ENCODE measurements at places on chromosomes 6 and 20. TPM values are rescaled to one million over a fixed set of nuclear protein-coding genes. Genes with fewer than 3 reads are reported as not detected.

The HUS1B gene
- 4.2 TPM for total RNA-seq

GRCh38 chr6:148200781-148201180 lies 141.9 kb upstream of the SASH1 start:
- no peak for DNase-seq

DNA sequence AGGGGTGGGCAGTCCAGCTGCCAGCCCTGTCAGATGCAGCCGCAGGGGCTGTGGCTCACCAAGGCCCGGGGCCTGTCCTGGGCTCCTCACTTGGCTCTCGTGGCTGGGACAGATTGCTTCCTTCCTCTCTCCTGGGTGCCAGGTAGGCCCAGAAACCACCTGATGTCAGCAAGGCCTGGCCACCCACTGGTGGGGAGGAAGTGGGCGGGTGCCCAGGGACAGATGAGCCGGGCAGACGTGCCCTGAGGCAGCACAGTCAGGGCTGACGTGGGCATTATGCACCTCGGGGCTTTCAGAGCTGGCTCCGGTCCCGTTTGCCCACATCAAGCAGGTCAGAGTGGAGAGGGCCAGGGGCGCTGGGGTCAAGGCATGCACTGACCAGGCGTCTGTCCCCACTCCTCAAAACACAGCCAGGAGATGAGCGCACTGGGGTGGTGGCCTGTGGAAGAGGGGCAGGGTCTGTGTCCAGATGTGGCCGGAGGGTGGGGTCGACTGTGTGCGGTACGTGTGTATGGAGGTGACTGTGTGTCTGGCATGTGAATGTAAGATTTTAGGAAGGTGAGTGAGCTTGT lies 133.2 kb upstream of the PTPN1 start:
- DNase-seq: peak; percentile 96

The PRL gene
- not detected for total RNA-seq

GRCh38 chr6:109595998-109596397 lies 95.0 kb downstream of the AK9 start:
- DNase-seq: peak; percentile 52

- no peak for DNase-seq
These were observed 9.7 kb downstream of the MAPRE1 start for GRCh38 chr20:32829311-32830005.

The TNNC2 gene
- total RNA-seq: not detected

The MCHR2 gene
- total RNA-seq: not detected

The TNXB gene
- 3.3 TPM for total RNA-seq

GRCh38 chr6:150620763-150621162 lies 21.1 kb downstream of the PLEKHG1 start:
- no peak for DNase-seq

The POLR1C gene
- 69.7 TPM for total RNA-seq

The CDH4 gene
- not detected for total RNA-seq

- DNase-seq: no peak
These were observed 14.0 kb downstream of the NUDT3 start for GRCh38 chr6:34378470-34378869.

The DNAH8 gene
- total RNA-seq: 0.06 TPM

DNA sequence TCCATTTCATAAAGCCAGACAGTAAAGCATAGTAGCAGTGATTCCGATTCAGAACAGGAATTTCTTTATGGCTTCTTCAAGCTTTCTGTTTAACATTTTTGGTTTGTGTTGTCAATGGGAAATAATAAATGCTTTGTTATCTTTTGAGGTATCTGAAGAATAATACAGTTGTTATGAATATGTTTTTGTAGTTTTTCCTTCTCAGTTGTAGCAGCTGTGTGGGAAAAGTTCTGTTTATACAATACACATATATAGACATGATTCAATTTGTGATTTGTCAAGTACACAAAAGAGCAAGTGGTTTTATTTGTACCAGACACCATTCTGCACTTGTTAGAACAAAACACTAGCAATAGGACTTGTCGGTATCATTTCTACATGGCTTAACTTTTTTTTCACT lies 96.6 kb downstream of the CDYL start:
- no peak for DNase-seq

GRCh38 chr20:51667002-51667408 lies 101.2 kb downstream of the ATP9A start:
- DNase-seq: peak; percentile 81

- DNase-seq: peak; percentile 66
These were observed 17.1 kb upstream of the TINAG start for GRCh38 chr6:54291146-54291545.

Measured in PC-3 (cell line).